ENCODE measurements at places on chromosomes 1 and 21. TPM values are rescaled to one million over a fixed set of nuclear protein-coding genes. Genes with fewer than 3 reads are reported as not detected.

GRCh38 chr1:2533365-2533764, 3.3 kb upstream of the HES5 start:
- DNase-seq: no peak

- DNase-seq: no peak
These were observed 859 bp downstream of the NFASC start for GRCh38 chr1:204871405-204872037.

S100A2 gene
- total RNA-seq: 17.8 TPM

WDR64 gene
- not detected for total RNA-seq

SLAMF8 gene
- 0.17 TPM for total RNA-seq

GRCh38 chr1:78601068-78601467, 19.2 kb upstream of the IFI44L start:
- DNase-seq: no peak

DNA sequence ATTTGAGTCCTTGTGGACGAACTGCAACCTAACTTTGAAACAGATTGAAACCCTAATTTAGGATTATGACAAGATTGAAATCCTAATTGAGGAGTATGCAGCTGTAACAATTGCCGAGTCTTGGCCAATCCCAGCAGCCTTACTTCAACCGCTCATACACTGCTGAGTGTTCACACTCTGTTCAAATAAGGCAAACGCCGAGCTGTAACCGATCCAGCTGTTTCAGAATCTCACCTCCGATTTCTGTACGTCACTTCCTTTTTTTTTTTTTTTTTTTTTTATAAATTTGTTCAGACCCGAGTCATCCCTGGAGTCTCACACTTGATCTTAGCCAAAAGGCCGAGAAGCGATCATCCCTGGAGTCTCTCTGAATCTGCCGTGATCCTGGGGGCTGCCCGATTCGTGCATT, 22.3 kb upstream of the ATP5PO start:
- DNase-seq: no peak

GRCh38 chr1:166165661-166166328, 1.0 kb downstream of the FAM78B start:
- DNase-seq: no peak

Data from H4 (cell line).